ENCODE measurements at places on chromosomes 1 and 21.

DNA sequence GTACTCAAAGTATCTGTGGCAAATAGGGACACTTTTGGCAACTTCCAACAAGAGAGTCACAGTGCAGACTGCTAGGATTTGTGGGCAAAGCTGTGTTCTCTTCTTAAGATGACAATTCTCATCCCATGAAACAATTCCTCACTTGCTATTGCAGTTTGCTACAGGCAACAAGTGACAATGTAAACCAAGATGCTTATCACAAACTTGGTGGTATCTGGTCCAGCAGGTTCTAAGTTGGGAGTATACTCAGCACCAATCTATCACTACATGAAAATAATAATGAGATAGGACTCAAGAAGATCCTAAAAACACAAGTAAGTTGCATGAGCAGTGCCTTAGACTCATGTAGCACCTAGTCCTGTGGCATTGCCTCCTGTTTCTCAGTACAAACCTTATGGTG, 3.4 kb upstream of the OVAAL start:
- H3K27ac ChIP-seq: no peak overlapping the region
- no peak overlapping the region for H3K4me3 ChIP-seq
- DNase-seq: no peak
- H3K4me1 ChIP-seq: no peaks in the 10 kb centered on the region
- H3K36me3 ChIP-seq: no peaks in the 10 kb centered on the region

DNA sequence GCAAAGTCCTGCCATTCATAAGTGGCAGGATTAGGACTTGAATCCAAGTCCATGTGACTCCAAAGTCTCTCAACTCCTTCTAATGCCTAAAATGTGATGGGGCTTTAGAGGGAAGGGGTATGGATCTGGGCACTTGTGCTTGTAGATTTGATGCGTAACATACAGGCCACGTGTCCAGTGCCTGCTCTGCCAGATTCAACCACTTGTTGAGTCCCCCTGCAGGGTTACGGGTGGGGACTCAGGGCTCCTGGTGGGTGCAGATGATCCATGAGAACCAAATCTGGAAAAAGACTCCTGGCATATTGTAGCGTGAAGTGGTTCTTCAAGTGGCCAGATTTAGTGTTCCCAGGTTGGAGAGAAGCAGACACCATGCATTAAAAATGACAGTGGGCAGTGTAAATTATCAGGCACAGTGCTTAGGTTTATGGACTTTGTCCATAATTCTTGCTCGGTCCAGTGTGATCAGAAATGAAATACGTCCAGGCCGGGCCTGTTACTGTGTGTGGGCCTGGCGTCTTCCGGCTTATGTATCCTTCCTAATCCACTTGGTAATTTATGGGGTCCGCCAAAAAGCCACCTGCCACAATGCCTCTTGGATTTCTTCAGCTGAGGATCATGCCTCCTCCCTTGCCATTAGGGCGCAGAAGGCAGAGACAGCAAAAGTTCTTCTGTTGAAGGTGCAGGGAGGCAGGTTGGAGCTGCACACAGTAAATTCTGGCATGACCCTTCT, 51.2 kb upstream of the LRP8 start:
- no peak for DNase-seq
- H3K4me3 ChIP-seq: no peak overlapping the region
- no peaks in the 10 kb centered on the region for H3K4me1 ChIP-seq

- H3K4me1 ChIP-seq: no peaks in the 10 kb centered on the region
- no peak overlapping the region for H3K4me3 ChIP-seq
- no peaks in the 10 kb centered on the region for H3K36me3 ChIP-seq
- H3K27me3 ChIP-seq: no peaks in the 10 kb centered on the region
- no peak overlapping the region for H3K27ac ChIP-seq
Measured at GRCh38 chr21:28554660-28555475, 437.8 kb downstream of the LTN1 start.

- DNase-seq: no peak
- H3K36me3 ChIP-seq: no peaks in the 10 kb centered on the region
Measured at GRCh38 chr21:39148975-39149374, 34.3 kb downstream of the PSMG1 start.

- H3K36me3 ChIP-seq: no peaks in the 10 kb centered on the region
- no peak overlapping the region for H3K27ac ChIP-seq
- no peak for DNase-seq
- H3K4me1 ChIP-seq: no peaks in the 10 kb centered on the region
Measured at GRCh38 chr1:103459346-103459745, 66.2 kb upstream of the RNPC3 start.

DNA sequence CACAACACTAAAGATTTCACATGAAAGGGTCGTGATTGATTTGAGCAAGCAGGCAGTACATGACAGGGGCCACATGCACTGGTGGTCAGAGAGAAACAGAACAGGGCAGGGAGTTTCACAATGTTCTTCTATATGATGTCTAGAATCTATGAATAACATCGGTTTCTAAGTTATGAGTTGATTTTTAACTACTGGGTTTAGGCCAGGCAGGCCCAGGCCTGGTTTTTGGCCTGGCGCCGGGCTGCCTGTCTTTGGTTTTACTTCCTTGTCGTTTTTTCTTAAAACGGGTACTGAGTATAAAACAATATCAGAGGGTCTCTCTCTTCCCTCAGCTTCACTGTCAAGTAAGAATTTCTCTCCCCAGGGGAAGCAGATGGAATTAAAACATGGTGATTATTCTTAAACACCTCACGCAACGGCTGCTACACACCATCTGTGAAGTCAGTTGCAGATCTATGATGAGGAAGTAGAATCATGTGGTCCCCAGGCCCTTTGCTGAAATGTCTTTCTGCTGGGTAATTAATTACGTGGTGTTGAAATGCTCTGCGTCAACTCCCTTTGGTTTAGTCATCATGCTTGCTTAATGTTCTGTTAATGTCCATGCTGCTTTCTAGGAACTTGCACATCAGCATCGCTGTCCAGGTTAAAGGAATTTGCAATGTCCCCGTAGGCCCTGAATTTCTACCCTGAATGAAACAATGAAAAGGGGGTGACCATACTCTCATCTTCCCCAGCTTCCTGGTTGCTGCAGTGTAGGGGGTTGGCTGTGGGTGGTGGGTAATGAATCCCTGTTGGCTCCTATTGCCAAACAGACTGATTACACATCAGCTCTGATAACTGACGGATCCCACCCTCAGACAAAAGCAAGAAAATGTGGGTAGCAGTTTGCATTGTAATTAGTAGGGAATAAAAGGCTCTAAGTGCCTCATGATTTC, 70.3 kb downstream of the SERINC2 start:
- H3K4me3 ChIP-seq: no peak overlapping the region
- H3K27me3 ChIP-seq: no peaks in the 10 kb centered on the region
- peak overlapping the region; percentile 70 for H3K27ac ChIP-seq
- no peak for DNase-seq
- no peaks in the 10 kb centered on the region for H3K4me1 ChIP-seq
- no peaks in the 10 kb centered on the region for H3K36me3 ChIP-seq
